Mesenteric fat pad (tissue), 1 donor: ENCODE measurements at places on chromosomes 2 and 18. TPM values are rescaled to one million over a fixed set of nuclear protein-coding genes. Genes with fewer than 3 reads are reported as not detected.

GRCh38 chr2:213152065-213152794 is 818 bp upstream of the IKZF2 start:
- DNase-seq, result peak; percentile 90

DNA sequence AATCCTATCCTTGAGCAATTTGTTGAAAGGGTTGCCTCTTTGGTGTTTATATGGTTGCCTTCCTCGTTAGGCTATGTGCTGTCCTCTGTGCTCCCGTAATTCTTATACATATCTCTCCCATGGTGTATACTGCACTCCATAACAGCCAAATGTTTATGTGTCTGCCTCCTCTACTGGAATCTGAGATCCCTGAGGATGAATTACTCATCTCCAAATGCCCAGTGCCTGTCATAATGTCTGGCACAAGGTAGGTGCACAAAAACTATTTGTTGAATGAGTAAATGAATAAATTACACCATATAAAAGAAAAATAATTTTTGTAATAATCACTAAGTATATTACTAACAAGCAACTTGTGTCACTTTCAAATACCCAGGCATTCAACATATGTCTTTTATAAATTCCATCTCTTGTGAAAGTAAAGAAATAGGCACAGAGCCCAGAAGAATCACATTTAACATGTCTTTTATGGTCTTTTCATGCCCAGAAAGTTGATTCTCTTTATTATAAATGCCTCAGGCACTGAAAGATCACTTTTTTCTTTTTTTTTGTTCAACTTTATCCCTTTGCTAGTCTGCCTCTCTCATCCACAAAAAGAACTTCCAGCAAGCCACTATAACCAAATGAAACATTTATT is 164.9 kb downstream of the CCDC148 start:
- no peak for DNase-seq

DNA sequence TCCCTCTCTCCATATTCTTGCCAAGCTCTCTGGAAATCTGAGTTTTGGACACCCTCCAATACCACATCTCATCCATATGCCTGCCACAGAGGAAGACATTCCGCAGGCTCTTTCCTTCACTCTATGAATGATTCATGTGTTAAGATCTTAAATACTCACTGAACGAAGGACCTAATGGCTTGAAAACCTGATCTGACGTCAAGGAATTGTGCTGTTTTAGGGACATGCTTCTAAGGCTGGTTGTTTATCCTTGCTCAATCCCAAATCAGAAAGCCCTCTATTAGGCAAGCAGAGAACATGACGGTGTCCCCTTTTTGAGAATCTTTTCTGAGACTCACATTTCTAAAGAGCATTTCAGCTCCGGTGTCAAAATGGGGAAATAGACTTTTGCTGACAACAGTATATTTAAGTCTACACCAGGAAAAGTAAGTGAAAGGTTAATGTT is 83.7 kb upstream of the GALNT5 start:
- DNase-seq, result no peak

The AMER3 gene
- total RNA-seq, result not detected
